ENCODE measurements at places on chromosomes 1 and 21. TPM values are rescaled to one million over a fixed set of nuclear protein-coding genes. Genes with fewer than 3 reads are reported as not detected.

- DNase-seq: no peak
These were observed 85.0 kb downstream of the NKAIN1 start for GRCh38 chr1:31154632-31155215.

- DNase-seq: no peak
These were observed 37.3 kb upstream of the SLC19A1 start for GRCh38 chr21:45579383-45580180.

Gene ZNF648
- total RNA-seq: not detected

Gene DCDC2B
- total RNA-seq: not detected

DNA sequence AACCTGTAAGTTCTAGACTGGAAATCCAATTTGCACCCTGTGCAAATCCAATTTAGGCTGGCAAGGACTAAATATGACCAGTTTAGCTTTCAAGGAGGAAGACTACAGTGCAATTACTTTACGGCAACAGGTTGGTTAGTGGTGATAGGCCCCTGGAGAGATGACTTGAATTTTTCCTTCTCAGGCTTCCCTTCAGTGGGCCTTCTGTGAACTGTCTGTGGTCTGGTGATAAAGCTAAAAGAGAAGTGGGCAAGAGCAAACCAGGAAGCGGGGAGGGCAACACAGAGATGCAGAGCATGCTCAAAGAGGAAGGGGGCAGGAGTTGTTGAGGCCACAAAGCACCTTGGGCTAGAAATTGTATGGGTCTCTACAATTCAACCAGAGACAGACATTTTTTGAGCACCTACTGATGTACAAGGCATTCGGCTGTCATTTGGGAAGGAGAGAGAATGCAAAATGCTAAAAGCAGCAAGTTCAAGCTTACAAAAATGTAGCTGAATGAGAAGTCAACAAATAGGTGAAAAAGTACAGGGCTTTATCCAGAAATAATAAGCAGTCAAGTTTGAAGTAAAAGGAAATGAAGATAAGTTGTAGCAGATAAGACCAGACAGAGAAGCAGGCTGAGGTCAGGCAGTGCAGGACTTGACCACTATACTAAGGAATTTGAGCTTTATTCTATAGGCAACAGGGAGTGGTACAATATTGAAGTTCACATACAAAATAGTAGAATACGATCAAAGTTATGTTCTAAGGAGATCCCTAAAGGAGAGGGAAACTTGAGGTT, 23.9 kb downstream of the INPP5B start:
- DNase-seq: no peak

Gene KCNA3
- total RNA-seq: not detected

Gene REG4
- total RNA-seq: not detected

GRCh38 chr1:229258031-229258756, 12.7 kb upstream of the RAB4A start:
- DNase-seq: peak; percentile 50

DNA sequence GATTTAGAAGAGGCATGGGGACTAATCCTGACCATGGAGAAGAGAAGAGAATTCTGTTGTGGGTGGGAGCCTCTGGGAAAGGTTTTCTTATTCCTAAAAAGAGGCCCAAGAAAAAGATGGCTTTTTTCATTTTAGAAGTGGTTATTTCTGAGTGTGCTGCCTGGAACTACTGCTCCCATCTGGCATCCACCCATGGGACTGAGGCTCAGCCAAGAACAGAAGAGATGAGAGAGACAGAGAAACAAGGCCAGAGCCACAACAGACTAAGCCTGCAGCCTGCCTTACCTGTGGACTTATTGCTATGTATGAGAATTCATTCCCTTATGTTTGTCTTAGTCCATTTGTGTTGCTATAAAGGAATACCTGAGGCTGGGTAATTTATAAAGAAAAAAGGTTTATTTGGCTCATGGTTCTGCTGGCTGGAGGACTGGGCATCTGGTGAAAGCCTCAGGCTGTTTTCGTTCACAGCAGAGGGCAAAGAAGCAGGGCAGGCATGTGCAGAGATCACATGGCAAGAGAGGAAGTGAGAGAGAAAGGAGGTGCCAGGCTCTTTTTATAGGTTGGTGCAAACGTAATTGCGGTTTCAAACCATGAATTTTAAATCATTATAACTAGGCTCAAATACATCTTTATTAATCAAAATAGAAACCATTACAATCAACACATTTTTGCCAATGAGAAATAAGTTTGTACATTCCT, 57.5 kb upstream of the PRDM2 start:
- no peak for DNase-seq

DNA sequence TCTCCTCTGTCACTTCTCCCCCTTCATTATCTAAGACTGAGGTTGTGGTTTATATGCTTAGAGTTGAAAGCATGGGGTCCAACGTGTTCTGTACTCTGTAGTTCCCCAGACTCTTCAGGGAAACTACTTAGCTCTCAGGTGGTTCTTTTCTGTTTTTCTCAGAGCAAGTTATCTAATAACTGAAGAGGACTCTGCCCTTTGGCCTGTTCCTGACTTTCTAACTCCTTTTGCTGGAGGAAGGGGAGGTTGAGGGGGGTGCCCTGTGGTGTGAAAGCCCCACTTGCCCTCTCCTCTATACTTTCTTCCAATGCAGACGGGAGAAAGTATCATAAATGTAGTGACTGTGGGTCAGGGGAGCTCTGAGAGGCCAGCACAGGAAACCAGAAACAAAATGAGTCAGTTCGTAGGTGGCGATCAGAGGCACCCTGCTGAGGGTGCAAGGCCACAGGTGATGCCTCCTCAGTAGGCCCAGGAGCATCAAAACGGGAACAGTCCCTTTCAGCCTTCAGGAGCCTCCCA, 5.0 kb downstream of the SLC25A44 start:
- DNase-seq: no peak

Gene TRIM17
- total RNA-seq: not detected

Measured in glomerular endothelial cell (primary cell).